ENCODE measurements at places on chromosomes 11 and 22.
A peak's percentile ranks its signal among the peaks of the same experiment; 100 is the strongest.

- DNase-seq = no peak
Observed at GRCh38 chr11:45580399-45580798, 85.0 kb downstream of the CHST1 start.

- no peak for DNase-seq
Observed at GRCh38 chr22:48319321-48320047, 1508.2 kb downstream of the BRD1 start.

GRCh38 chr11:75568616-75569219, 6.7 kb downstream of the SERPINH1 start:
- DNase-seq = no peak

- DNase-seq = no peak
Observed at GRCh38 chr22:30254314-30254713, 7.8 kb upstream of the LIF start.

DNA sequence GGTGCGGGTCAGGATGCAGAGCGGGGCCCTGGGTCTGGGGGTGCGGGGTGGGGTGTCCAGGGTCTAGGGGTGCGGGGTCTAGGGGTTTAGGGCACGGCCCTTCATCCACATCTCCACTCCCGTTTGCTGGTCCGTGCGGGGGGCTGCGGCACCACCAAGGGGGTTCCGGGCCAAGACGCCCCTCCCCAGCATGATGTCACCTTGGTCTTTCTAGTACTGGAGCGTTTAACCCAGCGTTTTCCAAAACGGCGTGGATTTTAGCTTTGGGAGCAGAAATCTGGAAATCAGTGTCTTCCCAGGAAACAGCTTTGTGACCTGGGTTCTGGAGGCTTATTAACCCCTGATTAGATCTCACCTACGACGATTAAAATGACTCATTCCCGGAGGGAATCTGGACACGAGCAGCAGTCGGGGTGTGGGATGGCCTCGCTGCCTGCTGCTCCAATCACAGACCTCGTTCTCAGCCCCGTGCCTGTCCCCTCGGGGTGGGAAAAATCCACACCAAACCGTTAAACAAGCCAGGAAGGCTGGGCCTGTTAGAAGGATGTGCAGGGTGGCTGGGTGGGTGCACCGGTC, 759 bp downstream of the AP2A2 start:
- peak; percentile 56 for DNase-seq

DNA sequence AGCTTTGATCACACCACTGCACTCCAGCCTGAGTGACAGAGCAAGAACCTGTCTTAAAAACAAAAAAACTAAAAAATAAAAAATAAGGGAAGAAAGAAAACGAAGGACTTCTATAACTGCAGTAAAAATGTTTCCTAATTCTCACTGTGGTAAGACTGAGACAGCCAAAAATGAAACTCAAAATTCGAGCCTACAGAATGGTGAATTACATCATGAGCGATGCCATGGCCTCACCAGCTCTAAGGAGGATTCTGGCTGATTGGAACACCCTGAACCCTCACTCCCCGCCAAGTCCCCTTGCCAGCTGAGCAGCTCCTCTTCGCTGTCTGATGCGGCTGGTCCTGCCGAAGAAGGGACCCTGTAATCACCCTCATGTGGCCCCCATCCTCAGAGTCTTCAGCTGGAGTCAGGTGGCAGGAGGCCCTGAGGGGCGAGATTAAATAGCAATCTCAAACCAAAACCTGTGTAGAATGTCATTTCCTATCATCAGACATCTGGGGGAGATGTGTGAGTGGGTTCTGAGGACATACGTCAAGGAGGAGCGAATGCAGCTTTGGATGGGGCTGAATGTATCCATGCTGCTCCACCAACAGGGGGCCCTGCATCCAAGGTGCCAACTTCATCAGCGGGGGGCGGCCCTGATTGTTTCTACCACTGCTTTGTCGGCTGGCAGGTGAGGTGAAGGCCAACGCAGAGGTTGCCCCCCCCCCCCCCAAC, 29.2 kb downstream of the PDGFB start:
- no peak for DNase-seq

GRCh38 chr11:57479911-57480310, 19.6 kb downstream of the RTN4RL2 start:
- no peak for DNase-seq

GRCh38 chr11:60634126-60634525, 65.3 kb upstream of the MS4A8 start:
- DNase-seq = no peak

DNA sequence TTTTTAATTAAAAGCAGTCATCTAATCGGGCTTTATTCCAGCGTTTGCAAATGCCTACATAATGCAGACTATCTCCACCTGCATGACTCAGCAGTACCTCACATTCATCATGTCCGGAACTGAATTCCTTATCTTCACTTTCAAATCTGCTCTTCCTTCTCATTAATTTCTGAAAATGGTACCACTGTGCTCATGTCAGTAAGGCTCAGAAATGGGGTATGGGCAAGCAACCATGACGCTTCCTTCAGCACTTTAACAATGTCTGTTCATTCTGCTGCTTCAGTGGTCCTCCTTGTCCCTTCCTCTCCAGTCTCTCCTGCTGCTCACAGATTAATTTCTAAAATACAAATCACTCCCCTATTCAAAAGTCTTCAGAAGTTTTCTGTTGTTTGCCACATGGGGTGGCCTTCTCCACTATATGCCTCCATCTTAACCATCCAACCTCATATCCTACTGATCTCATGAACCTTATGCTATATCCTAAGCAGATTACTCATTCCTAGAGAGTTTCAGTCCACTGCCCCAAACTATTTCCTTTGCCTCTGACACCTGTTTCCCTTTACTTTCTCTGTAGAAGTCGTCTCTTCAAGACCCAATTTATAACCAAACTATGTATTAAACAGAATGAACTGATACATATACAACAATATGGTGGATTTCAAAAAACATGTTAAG, 7.0 kb downstream of the GTF2H1 start:
- DNase-seq = no peak

- no peak for DNase-seq
Observed at GRCh38 chr11:72553706-72554105, 119.4 kb upstream of the CLPB start.

GRCh38 chr11:33530815-33531214, 169.8 kb downstream of the C11orf91 start:
- DNase-seq = no peak

DNA sequence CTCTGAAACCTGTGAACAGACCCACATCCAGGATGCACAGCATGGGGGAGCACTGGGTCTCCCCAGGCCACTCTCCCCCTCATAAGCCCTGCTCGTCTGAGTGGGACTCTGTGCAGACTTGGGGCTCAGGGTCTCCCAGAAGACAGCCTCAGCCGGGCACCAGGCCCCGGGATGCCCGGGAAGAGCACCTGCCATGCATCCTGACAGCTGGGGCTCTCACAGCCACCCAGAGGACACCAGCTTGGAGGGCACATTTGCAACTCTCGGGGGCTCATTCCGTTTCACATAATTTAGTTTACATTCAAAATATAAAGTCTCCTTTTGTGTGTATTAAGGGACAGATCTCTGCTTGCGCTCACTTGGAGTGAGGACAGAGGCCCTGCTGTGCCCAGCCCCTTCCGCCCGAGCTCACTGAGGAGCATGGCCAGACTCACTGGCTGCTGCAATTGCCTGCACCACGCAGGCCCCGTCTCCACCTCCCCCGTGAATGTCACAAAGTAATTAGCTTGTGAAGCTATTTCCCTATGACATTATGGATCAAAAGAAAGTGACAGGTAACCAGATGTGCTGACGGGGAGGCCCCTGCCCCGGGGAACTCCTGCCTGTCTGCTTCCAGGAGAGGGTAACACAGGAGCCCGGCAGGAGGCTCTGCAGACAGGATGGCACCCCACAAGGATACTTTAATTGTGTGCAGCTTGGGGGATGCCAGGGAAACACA, 275.6 kb downstream of the BRD1 start:
- peak; percentile 50 for DNase-seq

DNA sequence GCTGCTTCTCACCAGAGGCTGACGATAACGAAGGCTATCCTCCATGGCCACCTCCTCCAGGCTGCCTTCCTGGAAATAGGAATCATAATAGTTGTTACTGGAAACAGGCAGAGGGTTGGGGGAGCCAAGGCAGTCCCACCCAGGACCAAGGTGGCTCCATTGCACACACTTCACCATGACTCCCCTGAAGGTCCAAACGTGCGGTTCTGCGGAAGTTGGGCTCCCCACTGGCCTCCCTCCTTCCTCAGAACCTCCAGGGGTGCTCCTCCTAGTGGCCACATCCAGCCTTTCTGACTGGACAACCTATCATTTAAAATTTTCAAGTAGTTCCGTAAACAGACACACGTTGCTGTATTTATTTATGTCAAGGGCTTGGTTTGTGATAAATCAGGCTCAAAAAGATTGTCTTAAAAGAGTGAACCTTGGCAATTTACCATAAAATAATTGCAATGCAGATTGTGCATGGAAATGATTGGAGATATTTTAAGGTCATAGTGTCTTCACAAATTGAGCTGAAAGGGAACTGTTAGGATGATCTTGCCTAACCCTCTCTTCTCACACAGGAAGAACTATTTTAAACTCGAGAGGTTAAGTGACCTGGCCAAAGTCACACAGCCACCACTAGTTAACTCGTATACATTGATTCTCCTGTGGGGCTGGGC, 1.4 kb upstream of the TCN2 start:
- no peak for DNase-seq

GRCh38 chr22:49365191-49365837, 462.4 kb downstream of the BRD1 start:
- no peak for DNase-seq

DNA sequence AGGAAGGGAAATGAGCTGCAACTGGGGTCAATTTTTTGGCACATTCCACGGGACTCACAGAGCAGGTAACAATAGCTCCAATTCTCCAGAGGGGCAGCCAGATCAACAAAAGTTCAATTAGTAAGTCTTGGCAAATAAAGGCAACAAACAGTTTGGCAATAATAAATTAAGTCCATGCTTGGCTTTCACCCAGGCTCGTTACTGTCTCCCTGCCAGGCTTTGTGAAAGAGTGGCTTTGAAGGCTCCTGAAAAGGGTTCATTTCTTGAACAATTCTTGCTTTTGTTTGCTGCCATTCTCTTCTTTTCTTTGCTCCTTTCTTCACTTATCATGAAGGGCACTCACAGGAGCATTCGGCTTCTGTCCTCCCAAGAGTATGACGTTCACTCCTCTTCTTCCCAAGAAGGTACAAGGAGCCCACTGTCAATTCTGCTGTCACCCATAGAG, 123.3 kb downstream of the APIP start:
- peak; percentile 30 for DNase-seq

- DNase-seq = peak; percentile 71
Observed at GRCh38 chr22:29704528-29705285, 15.1 kb upstream of the CABP7 start.

DNA sequence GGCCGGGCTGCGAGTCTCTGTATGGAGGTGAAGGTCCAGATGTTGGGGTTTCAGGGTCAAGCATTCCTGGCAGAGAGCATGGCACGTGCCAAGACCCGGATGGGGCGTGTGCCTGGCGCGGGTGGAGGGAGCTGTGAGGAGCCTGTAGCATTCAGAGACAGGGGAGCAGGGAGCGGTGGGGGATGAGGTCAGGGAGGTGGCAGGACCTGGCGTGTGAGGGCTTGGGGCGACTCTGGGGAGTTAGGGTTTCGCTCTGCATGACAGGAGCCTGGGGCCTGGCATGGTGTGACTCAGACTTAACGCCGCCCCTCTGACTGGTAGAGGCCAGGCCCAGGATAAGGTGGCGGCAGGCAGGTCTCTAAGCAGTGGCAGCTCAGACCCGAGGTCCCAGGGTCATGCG, 103.0 kb downstream of the KCNQ1 start:
- DNase-seq = no peak

DNA sequence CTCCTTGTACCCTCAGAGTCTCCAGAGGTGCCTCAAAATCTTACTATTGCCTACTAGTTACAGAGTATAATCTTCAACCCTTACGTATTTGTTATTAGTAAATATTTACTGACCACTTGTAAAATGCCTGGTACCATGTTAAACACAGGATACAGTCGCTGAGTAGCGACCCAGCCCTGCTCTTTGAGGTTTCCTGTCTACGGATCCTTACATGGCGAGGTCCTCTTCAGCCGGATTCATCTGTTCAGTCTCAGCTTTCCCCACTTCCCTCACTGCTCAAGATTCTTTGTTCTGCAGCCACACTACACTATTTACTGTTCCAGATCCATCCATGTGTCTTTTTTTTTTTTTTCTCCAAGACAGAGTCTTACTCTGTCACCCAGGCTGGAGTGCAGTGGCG, 13.2 kb upstream of the TTC36 start:
- DNase-seq = no peak

DNA sequence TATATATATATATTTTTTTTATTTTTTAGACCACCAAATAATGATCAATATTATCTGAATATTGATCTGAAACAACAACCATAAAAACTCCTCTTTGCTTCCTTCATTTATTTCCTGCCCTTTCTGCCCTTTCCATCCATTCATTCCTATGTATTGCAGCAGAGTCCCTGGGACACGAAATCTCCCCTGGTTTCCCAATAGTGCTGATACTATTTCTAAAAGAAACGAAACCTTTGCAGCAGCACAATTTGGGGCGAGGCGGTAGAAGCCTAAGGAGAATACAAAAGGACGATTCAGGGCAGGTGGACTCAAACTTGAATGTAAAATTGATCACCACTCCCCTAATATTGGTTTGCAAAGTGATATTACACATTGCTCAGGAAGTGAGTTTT, 16.9 kb upstream of the AMOTL1 start:
- DNase-seq = no peak

GRCh38 chr11:64225608-64226506, at the start of the genes NUDT22 and TRPT1:
TSS of gene NUDT22 (plus strand) at chr11:64226274. CDS start at chr11:64226653, 379 bp downstream.
TSS of gene TRPT1 (minus strand) at chr11:64226186. CDS start at chr11:64225860, 326 bp downstream.
- DNase-seq = peak; percentile 93

DNA sequence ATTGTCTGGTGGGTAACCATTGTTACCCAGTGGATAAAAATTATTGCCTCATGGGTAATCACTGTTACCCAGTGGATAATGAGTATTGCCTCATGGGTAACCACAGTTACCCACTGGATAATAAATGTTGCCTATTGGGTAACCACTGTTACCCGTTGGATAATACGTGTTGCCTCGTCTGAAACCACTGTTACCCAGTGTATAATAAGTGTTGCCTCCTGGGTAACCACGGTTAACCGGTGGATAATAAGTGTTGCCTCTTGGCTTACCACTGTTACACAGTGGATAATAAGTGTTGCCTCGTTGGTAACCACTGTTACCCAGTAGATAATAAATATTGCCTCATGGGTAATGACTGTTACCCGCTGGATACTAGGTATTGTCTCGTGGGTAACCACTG, 20.9 kb upstream of the NXPE4 start:
- no peak for DNase-seq

- no peak for DNase-seq
Observed at GRCh38 chr11:47523490-47524225, 29.3 kb downstream of the CELF1 start.

- no peak for DNase-seq
Observed at GRCh38 chr11:9081153-9081552, 10.2 kb downstream of the SCUBE2 start.

All from brain (organoid and tissue), 16 donors.